ENCODE measurements at places on chromosomes 11 and 22.

DNA sequence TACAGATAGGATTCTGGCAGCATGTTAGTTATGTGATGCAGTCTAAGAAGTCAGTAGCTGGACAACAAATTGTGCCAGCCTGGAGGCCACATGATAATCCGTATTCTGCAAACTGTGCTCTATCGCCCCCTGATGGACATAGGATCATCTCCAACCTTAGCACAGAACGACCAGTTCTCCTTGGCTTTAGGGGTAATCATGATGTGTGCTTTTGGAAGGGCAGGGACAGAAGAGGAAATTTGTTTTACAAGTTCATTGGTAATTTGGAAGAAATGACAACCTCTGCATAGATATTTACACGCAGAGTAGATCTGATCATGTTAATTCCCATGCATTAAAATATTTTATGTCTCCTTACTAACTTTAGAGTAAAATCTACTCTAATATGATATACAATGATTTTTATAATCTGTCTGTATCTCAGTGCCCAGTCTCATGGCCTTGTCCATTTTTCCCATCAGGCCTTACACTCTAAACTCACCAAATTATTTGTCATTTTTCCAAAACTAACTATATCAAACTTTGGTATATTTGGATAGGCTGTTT lies 12.1 kb downstream of the OR10D3 start:
- DNase-seq, result peak; percentile 2

- no peak for DNase-seq
Observed at GRCh38 chr11:94218372-94218771, 86.0 kb upstream of the IZUMO1R start.

DNA sequence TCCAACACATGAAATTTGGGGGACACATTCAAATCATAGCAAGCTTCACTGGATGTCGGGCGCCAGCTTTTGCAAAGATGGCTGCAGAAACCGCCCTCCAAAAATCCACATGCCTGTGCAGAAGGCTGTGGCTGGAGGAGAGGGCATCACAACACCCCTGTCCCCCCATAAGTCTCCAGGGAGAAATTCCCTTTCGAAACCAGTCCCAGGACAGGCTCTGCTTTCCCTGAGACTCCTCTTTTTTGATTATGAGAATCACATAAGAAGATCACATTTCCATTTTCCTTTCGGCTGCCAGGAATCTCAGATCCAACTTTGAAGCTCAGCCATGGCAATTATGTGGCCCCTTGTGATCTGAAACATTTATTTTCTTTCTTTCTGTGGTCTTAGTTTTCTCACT lies 9.7 kb downstream of the LIF start:
- no peak for DNase-seq

- DNase-seq, result no peak
Observed at GRCh38 chr22:40853961-40854360, 2.5 kb downstream of the ST13 start.

- DNase-seq, result no peak
Observed at GRCh38 chr11:1082728-1083620, 8.3 kb downstream of the MUC2 start.

DNA sequence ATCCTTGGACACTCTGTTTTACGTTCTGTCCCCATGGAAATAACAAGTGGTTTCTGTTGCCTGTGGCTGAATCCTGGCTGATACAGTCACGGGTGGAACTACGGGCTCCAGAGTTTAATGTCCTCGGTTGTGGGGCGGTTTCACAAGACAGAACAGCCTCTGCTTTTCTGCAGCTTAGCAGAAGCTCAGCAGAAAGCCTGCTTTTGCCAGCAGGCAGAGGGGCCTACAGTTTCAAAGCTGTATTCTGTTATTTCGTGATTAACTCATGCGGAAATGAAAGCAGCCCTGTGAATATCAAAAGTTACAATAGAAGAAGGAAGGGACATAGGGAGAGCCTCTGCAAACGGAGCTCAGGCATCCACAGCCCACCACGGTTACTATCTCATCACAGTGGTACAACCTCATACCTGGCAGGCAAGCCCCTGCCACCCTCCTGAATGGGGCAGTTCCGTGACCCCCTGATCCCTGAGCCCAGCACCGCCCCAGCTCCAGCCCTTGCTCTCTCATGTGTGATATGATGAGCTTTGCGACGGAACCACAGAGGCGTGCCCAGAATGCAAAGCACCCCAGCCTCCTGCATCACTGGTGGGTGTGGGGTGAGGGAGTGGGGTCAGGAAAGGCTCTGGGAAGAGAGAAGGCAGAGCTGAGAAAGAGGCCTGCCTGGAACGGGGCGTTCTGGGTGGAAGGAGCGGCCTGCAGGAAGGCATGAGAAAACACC lies 360.6 kb downstream of the BRD1 start:
- no peak for DNase-seq

DNA sequence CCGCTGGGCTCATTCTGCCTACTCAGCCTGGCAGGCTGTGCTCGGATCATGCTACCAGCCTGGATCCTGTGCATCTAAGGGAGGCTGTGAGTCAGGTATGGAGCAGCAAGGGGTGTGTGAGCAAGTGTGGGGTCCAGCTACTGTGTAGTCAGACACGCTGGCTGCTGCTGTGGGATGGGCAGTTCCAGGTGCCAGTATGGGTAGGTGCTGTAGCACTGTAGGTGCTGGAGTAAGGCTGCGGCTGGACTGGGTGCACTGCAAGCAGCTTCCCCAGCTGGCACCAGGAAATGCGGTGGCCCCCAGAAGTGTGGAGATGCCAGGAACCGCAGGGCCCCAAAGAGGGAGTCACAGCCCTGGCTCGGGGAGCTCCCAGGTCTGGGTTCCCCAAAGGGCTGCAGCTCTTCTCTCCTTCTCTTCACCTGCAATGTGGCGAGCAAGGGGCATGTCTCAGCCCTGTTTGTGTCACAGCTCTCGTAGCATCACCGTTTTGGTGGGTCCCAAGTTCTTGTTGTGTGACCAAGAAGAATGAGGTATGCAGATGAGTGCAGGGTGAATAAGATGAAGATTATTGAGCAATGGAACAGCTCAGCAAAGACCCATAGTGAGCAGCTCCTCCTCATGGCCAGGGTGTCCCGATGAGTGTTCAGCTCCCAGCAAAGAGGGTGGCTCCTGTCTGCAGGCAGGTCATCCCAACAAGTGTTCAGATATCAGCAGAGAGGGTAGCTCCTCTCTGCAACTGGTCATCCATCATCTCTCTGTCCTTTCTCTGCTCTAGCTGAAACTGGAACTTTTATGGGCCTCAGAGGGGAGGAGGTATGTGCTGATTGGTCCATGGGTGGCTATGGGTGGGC lies 462.9 kb downstream of the TBC1D22A start:
- DNase-seq, result no peak

- DNase-seq, result no peak
Observed at GRCh38 chr11:44538375-44539054, 26.9 kb upstream of the CD82 start.

GRCh38 chr11:77736473-77736872 lies 84.0 kb downstream of the RSF1 start:
- DNase-seq, result no peak

GRCh38 chr11:105975128-105975527 lies 46.9 kb downstream of the MSANTD4 start:
- peak; percentile 9 for DNase-seq

GRCh38 chr22:25970999-25971811 lies 198.1 kb upstream of the SEZ6L start:
- no peak for DNase-seq

GRCh38 chr11:38191101-38191500 lies 1593.1 kb upstream of the RAG2 start:
- DNase-seq, result no peak

- DNase-seq, result no peak
Observed at GRCh38 chr11:45523760-45524159, 141.7 kb downstream of the CHST1 start.

DNA sequence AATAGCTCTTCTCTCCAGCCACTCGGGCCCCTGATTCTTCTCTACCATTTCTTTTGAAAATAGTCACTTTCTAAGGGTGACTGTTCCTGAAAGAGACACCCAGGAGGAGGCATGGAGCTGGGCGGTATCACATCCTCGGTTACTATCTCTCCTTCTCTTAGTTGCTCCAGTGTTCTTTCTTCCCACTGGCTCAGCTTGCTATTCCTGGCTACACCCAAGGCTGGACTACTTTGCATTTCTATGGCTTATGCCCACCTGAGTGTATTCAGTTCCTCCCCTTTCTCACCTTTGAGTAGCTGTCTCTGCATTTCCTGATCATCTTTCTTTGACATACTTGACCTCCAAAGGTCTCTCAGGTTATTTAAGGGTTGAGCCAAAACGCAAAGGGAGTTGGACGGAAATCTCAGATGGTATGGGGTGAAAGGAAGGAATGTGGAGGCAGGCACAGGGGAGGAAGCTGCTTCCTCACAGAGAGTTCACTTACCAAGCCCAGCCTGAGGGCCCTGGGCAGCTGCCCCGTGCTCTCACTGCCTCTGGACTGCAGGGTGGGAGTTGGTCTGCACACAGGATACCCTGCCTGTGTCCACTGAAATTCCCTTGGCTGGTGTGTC lies 155.7 kb downstream of the SNX19 start:
- no peak for DNase-seq

DNA sequence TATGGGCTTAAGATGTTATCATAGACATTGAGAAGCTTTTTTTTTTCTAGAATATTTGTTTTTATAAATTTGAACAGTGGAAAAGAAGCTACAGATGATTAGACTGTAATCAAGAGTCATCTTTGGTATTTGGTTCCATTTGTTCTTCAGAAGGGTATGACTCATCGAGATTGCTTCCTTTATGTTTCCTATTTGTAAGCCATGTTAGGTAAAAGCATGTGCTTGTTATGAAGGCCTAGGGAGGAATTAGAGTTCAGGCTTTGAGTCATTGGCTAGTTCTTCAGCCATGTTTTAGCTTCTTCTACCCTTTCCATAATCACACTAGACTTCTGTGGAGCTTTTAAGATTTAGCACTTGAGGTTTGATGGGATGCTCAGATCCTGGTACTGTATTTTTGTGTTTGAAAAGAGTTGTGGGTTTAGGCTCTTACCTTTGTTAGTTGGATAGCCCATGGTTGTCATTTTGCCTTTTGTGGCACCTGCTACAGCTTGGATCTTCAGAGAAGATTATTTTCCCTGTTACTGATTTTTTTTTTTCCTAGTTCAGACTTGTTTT lies 44.3 kb downstream of the POLD3 start:
- peak; percentile 77 for DNase-seq

DNA sequence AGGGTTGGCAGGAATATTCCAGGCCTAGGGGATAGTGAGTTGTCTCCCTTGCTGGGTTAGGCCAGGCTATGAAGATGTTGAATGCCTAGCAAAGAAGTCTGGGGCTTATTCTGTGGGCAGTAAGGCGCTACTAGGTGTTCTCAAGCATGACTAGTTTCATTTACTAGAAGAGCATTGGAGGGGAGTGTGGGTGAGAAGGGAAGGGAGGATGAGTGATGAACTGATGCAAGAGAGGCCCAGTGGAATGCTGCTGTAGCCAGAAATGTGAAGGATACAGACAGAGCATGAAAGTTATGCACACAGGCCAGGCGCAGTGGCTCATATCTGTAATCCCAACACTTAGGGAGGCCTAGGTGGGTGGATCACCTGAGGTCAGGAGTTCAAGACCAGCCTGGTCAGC lies 33.5 kb downstream of the POU2F3 start:
- DNase-seq, result peak; percentile 7

Measured in skeletal muscle cell (primary cell).